Pancreas (tissue), 10 donors: ENCODE measurements at places on chromosomes 16 and 17. TPM values are rescaled to one million over a fixed set of nuclear protein-coding genes. Genes with fewer than 3 reads are reported as not detected.

The HIC1 gene
- 3.0 TPM for total RNA-seq

The TXNDC17 gene
- total RNA-seq: 34.1 TPM

The BAIAP2 gene
- 5.4 TPM for total RNA-seq

The TEX19 gene
- total RNA-seq: not detected

The SLFN14 gene
- total RNA-seq: not detected

The CACNA1G gene
- 0.18 TPM for total RNA-seq

The YPEL2 gene
- total RNA-seq: 16.3 TPM

The SALL1 gene
- total RNA-seq: 1.0 TPM

The GAS2L2 gene
- total RNA-seq: 0.03 TPM

The SLFN12L gene
- total RNA-seq: 0.08 TPM

The CDH16 gene
- total RNA-seq: not detected

The LYZL6 gene
- total RNA-seq: not detected

The PMP22 gene
- total RNA-seq: 14.2 TPM
